Small intestine (tissue), 16 donors: ENCODE measurements at places on chromosomes 3 and 15. TPM values are rescaled to one million over a fixed set of nuclear protein-coding genes. Genes with fewer than 3 reads are reported as not detected.

Gene STRC
- 3.7 TPM for polyA plus RNA-seq

Gene WDR93
- 0.19 TPM for polyA plus RNA-seq

Gene CTXND1
- under 0.01 TPM for polyA plus RNA-seq

Gene LTF
- polyA plus RNA-seq = 0.22 TPM

Gene FOXL2NB
- not detected for polyA plus RNA-seq

Gene FAN1
- 9.2 TPM for polyA plus RNA-seq
